ENCODE measurements at places on chromosomes 13 and 19.

DNA sequence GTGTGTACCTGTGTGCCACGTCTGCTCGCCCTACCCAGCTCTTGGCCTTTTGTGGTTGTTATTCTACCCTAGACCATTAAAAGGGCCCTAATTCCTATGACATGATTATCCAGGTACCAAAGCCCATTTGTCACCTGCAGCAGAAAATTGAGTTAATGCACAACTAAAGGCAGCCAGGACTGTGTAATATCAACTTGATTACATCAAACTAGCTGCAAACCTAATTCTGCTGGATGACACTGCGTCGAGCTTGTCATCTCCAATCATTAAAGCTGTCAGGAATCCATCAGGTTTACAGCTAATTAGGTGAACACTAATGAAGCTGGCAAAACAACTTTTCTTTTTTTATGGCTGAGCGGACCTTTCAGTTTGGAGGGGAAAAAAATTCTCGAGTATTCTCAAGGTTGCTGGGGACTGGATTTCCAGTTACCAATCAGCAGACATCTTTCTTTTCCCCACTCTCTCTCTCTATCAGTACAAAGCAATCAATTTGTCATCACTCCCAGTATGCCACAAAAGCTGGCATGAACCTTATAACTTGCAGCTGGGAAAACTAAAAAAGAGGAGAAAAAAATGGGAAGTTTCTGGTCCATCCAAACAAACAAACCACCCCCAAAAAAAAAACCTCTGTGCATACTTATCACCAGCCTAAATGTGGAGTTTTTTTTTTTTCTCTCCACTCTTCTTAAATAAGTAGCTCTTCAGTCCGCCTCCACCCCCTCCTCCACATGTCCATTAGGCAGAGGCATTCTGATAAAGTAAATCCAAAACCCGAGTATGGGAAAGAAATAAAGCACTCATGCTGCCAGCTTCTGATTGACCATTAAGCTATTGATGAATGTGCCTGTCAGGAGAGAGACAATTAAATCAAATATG lies 2.8 kb downstream of the TSHZ3 start:
- DNase-seq: no peak

GRCh38 chr19:55320844-55321419 lies 4.2 kb downstream of the TMEM150B start:
- DNase-seq: no peak

GRCh38 chr19:11355160-11356073 lies at the start of gene PLPPR2:
Gene PLPPR2, plus strand, starts transcription at chr19:11355432. Its CDS starts 2,242 bp downstream, at chr19:11357674.
- DNase-seq: no peak

DNA sequence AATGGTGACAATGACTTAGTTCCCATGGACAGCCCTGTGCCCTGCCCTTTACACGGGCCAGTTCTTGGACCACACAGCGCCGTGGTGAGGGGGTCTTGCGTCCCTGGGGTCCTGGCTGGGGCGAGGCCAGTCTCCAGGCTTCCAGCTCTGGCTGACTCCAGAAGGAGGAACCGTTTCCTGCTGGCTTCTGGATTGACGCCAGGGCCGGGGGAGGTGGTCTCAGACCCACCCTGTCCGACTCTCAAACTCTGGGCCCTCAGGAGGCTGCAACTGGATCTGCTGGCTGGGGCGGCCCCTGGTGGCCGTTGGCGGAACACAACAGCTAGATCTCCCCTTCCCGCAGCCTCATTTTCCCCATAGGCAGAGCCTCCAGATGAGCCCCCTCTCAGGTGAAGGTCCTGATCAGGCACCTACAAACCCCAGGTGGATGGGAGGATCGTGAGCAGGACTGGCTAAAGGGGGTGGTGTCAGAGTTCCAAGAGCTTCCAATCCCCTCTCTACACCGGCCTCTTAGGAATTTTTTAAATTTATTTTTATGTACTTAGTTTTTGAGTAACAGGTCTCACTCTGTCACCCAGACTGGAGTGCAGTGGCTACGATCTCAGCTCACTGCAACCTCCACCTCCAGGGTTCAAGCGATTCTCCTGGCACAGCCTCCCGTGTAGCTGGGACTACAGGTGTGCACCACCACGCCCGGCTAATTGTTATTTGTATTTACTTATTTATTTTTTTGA lies 8.0 kb downstream of the CCDC194 start:
- no peak for DNase-seq

- no peak for DNase-seq
Observed at GRCh38 chr19:51002542-51003311, 1.3 kb upstream of the KLK8 start.

GRCh38 chr13:46596466-46596865 lies 43.5 kb downstream of the LRCH1 start:
- DNase-seq: no peak

- DNase-seq: no peak
Observed at GRCh38 chr13:43077906-43078305, 54.5 kb downstream of the DNAJC15 start.

GRCh38 chr13:102317593-102317992 lies 84.3 kb downstream of the FGF14 start:
- no peak for DNase-seq

DNA sequence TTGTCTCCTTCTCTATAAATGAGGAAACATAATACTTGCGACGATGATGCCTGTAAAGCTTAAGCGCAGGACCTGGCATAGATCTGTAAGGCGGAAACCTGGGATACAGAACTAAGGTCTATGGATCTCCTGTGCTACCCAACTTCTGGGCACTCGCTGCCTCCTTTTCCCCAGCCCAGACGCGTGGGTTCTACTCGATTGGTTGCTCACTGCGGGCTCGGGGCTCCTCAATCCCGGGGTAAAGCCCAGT lies 615 bp upstream of the PSMC4 start:
- DNase-seq: peak; percentile 36

- peak; percentile 39 for DNase-seq
Observed at GRCh38 chr13:21579754-21580316, 24.1 kb downstream of the MICU2 start.

DNA sequence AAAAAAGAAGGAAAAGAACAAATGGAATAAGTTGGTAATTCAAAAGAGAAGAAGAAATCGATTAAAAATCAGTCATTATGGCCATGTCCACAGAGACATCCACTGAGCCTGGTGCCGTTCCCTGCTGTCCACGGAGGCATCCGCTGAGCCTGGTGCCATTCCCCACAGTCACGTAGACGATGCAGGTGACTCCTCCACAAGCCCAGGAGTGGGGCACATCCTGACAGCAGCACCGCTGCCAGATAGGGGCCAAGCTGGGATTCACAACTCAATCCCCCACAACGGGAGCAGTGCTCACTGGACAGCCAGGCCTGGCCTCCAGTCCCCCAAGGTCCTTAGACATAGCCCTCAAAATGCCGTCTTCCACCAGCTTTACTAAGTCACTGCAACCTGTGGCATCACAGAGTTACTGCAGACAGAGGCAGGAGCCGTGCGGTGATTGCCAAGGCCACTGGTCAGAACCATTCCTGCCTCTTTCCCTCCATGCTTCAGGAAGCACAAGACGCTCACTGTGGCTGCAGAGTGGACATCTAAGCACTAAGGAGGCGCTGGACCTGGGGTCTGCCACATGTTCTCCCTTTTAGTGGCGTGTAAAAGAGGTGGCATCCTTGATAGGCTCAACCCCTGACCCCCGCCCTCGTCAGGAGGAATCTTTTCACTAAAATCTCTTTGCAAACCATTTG lies 131.5 kb upstream of the SPACA7 start:
- no peak for DNase-seq

DNA sequence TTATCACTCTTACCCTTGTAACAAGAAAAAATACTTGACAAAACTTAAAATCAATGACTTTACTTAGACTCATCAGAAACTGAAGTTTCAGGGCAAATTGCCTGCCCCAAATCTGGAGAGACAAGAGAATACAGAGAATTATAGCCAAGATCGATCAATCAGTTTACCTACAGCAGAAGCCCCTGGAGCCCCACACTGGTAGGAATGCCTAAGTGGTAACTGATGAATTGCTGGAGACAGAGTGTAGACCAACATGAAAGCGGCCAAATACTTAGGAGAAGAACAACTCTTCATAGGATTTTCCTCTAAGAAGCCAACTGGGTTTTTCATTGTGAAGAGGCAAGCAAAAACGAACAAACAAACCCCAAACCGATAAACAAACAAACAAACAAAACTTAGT lies 1430.0 kb downstream of the EFNB2 start:
- DNase-seq: no peak

DNA sequence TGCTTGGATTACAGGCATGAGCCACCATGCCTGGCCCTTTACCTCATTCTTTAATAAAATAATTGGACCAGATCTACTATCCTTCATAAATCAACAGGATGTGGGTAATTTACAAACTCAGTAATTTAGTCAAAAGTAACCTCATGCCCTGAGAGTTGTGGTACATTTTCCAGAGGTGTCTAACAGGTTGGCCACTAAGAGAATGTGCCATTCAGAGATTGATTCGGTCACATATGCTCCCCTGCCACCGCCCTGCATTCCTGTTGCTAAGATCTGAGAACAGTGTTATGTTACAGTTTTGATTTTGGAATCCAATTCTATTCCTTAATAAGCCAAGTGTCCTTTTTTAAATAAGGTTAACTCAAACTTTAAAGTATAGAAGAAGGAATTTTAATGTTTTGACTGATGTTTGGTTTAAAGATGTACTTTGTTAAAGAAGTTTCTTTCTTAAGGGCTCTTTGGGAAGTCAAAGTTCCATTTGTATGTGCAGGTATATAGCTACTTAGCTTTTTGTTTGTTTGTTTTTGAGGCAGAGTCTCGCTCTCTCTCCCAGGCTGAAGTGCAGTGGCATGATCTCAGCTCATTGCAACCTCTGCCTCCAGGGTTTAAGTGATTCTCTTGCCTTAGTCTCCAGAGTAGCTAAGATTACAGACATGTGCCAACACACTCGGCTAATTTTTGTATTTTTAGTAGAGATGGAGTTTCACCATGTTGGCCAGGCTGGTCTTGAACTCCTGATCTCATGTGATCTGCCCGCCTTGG lies 29.2 kb downstream of the PHF11 start:
- no peak for DNase-seq

- no peak for DNase-seq
Observed at GRCh38 chr19:577439-578392, 5.3 kb downstream of the BSG start.

- DNase-seq: no peak
Observed at GRCh38 chr19:40687525-40688016, 2.9 kb downstream of the NUMBL start.

DNA sequence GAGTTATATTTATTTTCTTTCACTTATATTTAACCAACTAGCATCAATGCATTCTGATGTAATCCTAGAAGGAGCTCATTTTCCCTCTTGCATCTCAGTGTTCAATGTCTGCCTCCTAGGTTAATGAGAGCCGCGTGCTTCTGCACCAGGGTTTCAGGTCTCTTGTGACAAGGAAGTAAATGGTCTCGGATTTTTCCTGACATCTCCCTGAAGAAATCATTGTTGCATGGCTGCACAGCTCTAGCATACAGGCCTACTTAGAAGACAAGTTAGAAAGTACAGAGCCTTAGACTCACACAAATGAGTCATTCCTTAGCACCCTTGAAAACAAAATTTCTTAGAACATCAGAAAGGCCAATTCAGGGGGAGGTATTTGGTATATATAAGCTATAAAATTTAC lies 57.2 kb upstream of the KLF12 start:
- no peak for DNase-seq

- no peak for DNase-seq
Observed at GRCh38 chr13:112838038-112838841, 130.8 kb upstream of the MCF2L start.

- DNase-seq: no peak
Observed at GRCh38 chr13:74647991-74648390, 513.8 kb upstream of the KLF12 start.

DNA sequence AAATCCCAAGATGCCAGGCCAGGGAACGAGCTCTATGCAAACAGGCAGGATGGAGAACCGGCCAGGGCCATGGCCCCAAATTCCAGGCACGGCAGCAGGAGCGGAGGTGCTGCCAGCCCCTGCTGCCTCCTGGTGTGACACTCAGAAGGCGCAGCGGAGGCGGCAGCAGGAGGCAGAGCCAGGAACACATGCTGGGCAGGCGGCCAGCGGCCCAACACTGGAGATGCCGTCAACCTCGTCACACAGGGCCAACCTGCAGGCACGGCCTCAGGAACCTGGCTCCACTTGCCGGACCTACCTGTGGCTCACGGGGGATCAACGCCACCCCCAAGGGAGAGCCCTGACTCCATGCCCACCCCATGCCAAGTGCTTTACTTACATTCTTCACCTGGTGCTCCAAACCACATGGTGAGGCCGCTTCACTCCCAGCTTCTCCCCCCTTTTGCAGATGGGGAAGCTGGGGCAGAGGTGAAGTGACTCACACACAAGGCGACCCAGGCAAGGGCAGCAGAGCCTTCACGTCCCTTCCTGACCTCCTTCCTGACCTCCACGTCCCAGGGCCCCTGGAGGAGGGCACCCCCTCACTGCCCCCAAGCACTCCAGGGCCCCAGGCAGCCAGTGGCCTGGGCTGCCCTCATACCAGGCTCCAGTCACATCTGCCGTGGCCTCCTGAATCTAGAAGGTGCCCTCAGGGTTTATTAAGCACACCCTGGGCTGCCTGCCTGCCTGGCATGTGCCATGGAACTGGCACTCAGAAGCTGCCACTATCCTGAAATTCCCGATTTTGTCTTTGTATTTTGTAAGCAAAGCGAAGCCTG lies 43.5 kb downstream of the GGACT start:
- DNase-seq: no peak

DNA sequence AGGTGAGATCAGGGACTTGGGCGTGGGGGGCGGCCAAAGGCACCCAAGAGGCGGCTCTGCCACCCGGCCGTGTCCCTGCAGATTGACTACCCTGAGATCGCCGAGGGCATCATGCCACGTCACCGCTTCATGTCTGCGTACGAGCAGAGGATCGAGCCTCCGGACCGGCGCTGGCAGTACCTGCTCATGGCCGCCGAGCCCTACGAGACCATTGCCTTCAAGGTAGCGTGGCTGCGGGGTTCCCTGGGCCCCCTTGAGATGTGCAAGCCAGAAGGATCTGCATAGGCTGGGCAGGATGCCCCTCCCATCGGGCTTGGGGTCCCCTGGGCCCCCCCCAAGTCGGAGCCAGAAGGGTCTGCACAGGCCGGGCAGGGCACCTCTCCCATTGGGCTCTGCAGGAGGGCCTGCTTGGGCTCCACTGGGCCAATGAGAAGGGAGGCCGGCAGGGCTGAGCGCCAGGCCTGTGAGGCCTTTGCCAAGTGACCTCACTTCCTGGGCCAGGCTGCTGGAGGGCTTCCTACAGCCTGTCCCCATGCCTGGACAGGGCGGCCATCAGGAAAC lies 2.2 kb upstream of the AMH start:
- DNase-seq: no peak

- no peak for DNase-seq
Observed at GRCh38 chr13:49759503-49759902, 33.0 kb downstream of the KPNA3 start.

DNA sequence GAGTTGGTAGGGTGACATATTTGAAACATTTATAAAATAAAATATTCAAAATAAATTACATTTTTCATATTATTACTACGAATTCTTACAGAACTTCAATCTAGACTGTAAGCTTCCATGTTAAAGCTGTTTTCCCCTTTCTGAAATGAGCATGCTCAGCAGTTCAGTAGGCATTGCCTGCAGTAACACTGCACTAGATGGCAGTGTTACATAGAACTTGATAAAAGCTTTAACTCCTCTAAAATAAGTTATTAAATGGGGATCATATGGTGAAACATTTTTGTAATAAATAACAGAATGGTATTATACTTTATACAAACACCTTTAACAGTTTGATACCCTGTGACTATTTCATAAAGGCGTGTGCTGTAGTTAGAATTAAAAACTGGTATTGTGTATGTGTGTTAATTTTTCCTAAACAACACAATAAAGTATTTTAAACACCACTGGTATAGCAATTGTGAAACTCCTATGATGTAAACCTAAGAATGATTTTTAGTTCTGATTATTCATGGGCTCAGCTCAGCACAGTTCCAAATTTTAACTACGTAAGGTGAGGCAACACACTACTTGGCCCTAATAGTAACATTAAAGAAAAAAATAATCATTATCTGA lies 11.6 kb upstream of the GPR18 start:
- DNase-seq: peak; percentile 51
